GF-D8 (cell line): ENCODE measurements at places on chromosomes 16 and 17.

GRCh38 chr16:56841659-56842058, 23.3 kb upstream of the SLC12A3 start:
- no peak for DNase-seq

GRCh38 chr16:1923299-1924034, 5.3 kb upstream of the HS3ST6 start:
- DNase-seq = no peak

DNA sequence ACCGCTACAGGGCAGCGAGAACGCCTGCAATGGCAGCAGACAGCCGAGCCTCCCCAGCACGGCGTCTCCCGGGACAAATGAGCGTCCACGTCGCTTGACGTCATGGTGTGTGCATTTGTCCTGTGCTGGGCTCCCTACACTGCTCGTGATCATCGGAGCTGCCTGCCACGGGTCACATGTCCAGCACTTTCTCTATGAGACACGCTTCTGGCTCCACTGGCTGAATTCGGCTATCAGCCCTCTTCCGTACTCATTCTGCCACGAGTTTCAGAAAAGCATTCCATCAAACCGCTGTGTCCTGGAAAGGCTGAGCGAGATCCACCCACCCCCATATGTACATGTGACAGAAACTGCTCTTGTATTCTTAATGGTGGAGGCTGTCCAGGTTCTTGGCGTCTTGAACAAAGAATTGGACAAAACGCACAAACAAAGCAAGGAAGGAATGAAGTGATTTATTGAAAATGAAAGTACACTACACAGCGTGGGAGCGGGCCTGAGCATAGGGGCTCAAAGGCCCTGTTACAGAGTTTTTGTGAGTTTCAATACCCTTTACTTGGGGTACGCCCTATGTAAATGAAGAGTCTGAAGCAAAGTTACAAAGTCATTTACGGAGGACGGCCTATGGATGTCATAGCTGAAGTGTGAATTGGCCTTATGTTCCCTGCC, 28.5 kb upstream of the SHCBP1 start:
- no peak for DNase-seq

DNA sequence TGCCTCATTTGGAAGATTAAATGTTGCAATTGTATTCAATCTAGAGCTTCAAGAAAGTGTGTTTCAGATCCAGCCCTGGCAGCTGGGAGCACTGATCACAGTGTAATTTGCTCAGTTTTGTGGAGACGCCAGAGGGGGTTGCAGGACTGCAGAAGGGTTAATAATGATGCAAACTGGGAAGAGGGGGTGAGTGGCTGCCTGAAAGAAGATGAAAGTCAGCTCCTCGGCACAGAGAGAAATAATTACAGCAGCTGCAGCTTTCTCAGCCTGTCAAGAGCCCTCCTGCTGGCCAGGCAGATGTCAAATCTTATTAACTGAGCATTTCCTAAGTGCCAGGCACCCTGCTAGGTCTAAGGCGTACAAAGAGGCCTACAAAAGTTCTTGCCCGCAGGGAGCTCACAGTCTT, 97.7 kb downstream of the ZNF18 start:
- no peak for DNase-seq

DNA sequence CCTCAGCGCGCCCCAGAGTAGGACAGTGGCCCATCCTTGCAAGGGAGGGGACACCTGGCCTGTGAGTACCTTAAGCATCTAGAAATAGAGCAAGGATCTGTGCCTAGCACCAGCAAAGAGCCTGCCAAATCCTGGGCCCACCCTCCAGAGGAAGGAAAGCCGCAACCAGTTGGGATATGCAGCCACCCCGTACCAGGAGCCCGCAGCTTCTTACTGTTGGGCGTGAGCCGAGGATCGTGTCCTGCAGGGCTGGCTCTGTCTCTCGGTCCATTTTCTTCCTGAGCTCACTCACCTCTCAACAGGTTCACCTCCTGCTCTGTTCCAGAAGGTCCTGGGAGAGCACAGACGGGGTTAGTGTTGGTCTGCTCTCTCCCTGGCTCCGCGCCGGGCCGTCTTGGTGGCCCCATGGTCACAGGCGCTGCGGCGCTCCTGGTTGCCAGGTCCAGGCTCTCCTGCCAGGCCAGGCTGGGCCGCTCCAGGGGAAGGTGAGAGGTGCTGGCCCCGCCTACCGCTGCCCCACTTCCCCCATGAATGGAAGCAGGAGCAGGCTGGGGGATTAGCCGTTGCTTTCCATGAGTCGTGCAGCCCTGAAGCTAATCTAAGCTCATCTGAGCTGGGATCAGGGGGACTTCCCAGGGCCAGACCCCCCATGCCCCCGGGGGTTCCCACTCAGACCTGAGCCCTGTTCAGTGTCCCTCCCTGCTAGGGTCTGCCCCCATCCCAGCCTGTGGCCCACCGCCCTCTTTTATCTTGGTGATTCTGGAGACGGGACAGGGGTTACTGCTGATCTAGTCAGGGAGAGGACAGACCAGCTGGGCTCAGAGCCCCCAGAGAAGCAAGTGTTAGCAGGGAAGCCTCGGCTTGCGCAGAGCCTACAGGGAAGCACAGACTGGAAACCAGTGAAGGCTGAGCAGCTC, 12.7 kb downstream of the ENDOV start:
- no peak for DNase-seq

- DNase-seq = no peak
Observed at GRCh38 chr16:49869731-49870130, 13.8 kb upstream of the ZNF423 start.

- DNase-seq = peak; percentile 35
Observed at GRCh38 chr16:4052801-4053293, 63.4 kb downstream of the ADCY9 start.

GRCh38 chr16:47142821-47143676, 696 bp downstream of the NETO2 start:
- peak; percentile 35 for DNase-seq

DNA sequence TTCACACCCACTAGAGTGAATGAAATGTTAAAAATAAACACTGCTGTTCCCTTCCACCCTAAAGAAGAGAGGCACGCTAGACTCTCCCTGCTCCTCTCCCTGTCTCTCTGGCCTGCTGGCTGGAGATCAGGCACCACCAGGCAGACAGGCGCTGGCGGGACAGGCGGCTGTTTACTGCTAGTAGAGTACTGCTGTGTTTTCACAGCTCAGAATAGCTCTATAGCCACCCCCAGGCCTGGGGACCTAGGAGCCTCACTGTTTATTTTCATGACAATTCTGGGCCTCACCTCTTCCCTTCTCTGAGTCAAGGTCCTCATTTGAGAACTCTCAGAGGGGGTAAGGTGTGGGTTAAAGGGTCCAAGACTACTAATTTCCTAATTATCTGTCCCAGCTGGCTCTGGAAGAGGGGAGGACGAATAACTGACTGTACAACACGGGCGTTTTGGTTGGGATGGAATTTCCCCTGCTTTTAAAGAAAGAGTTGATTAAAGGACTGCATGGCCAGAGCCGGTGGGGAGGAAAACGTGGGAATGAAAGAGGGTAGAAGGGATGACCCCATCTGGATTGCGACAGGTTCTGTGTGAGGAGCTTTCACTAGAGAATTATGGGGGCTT, 9.0 kb upstream of the G6PC1 start:
- DNase-seq = no peak

- DNase-seq = peak; percentile 1
Observed at GRCh38 chr16:24504472-24505345, 34.7 kb upstream of the RBBP6 start.

DNA sequence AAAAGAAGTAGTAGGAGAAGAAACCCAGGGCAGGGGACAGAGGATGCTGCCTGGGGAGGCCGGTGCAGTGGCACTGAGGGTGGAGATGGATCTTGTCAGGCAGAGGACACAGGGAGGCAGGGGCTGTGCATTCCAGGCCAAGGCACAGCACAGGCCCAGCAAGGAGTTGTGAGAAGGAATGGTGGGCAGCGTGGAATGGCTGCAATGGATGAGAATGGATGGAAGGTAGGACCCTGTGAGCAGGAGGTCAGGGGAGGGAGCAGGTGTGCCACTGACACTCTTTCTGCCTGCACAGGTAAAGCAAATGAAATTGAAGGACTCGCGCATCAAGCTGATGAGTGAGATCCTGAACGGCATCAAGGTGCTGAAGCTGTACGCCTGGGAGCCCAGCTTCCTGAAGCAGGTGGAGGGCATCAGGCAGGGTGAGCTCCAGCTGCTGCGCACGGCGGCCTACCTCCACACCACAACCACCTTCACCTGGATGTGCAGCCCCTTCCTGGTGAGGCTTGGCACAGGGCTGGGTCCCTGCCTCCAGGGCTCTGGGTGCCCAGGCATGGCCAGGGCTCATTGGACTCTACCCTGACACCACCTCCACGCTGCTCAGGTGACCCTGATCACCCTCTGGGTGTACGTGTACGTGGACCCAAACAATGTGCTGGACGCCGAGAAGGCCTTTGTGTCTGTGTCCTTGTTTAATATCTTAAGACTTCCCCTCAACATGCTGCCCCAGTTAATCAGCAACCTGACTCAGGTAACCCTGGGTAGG, 32.8 kb downstream of the ABCC3 start:
- no peak for DNase-seq

DNA sequence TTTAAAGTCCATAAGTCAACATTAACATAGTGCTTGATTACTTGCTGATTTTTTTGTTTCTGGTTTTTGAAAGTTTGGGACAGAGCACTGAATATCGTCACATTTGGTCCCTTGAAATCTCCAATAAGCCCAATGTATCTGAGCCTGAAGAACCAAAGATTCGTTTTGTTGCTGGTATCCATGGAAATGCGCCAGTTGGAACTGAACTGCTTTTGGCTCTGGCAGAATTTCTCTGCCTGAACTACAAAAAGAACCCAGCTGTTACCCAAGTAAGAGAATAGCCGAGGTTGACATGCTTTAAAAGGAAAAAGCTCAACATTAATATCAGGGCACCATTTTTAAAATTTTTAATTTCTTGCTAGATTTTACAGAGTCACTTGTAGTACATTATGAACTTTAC, 27.7 kb upstream of the GOSR1 start:
- DNase-seq = no peak

DNA sequence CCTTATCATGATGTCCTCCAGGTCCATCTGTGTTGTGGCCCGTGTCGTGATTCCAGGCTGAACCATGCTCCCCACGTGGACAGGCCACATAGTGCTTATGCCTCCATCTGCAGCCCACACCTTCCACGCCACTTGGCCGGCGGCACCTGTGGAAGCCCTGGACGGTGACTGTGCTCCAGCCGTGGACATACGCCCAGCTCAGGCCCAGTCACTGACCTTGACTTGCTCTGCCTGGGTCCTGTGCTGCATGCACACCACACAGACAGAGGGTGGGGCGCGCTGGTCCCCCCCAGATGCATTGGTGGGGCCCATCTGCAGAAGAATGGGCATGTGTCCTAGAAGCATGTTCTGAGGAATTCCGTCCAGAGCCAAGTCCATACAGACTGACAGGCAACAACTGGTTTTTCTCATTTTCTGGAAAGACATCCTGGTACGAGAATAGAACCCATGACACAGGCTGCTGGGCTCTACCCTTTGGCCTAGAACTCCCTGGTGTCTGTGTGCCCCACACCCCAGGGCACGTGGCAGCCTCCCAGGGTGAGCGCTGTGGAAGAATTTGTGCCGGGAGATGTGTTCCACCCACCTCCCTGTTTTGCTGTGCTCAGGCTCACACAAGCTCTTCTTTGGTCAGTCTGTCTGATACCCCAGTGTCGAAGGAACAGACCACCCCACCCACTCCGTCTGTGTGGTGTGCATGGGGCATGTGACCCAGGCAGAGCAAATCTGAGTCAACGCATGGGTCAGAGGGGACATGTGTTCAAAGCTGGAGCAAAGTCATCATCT, 39.5 kb downstream of the GPT2 start:
- DNase-seq = no peak

DNA sequence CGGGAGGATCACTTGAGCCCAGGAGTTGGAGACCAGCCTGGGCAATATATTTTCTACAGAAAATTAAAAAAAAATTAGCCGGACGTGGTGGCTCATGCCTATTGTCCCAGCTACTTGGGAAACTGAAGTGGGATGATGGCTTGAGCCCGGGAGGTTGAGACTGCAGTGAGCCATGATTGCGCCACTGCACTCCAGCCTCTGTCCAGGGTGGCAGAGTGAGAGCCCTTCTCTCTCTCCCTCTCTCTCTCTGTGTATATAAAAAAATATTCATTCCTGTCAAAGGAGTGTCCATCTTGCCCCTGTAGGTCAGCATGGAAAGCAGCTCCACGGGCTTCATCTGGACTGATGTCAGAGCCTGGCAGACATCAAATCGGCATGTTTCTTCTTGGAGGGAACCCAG, 31.2 kb downstream of the MGAT5B start:
- no peak for DNase-seq

- DNase-seq = no peak
Observed at GRCh38 chr16:79810449-79811189, 210.1 kb upstream of the MAF start.

DNA sequence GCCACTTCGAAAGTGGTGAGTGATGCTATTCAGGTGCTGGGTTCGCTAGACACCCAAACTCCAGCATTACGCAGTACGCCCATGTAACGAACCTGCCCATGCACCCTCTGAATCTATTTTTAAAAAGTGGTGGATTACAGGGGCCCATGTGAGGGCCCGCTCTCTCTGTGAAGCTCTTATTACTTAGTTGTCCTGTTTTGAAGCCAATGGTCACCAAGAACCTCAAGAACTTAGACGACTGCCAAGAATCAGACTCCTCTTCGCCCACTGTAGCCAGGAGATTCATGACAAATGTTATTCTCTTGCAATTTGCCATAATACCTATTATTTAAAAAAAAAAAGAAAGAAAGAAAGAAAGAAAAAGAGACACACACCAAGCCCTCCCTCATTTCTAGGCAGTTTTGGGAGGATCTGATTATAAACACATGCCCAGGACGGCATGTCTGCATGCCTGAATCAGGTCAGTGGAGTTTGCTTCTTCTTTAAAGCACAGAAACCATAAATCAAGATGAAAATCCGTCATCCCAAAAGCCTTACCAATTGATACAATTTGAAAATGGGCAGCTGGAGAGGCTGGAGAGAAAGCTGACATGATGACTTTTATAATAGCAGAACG, 108.6 kb downstream of the IRX3 start:
- no peak for DNase-seq

GRCh38 chr16:58013201-58013956, 12.2 kb downstream of the USB1 start:
- DNase-seq = no peak

DNA sequence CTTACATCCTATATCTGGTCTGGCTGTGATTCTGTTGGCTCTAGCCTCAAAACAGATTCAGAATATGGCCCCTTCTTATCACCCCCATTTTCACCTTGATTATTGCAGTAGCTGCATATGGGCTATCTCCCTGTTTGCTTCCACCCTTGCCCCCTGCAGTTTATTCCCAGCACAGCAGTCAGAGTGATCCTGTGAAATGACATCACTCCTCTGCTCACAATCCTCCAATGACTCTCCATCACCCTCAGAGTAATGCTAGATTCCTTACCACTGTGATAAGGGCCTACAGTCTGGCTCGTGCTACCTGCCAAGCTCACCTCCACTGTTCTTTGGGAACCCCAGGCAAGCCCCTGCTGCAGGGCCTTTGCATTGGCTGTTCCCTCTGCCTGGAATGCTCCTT, 92.5 kb downstream of the ASIC2 start:
- DNase-seq = no peak

DNA sequence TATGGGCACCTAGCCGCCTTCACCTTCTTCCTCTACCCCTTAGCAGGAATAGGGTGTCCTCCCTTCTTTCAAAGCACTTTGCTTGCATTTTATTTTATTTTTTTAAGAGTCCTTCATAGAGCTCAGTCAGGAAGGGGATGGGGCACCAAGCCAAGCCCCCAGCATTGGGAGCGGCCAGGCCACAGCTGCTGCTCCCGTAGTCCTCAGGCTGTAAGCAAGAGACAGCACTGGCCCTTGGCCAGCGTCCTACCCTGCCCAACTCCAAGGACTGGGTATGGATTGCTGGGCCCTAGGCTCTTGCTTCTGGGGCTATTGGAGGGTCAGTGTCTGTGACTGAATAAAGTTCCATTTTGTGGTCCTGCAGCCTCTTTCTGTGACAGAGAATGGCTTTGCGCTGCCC, 4.6 kb downstream of the TMUB2 start:
- no peak for DNase-seq
